ENCODE measurements at places on chromosomes 4 and X. TPM values are rescaled to one million over a fixed set of nuclear protein-coding genes. Genes with fewer than 3 reads are reported as not detected.
A peak's percentile ranks its signal among the peaks of the same experiment; 100 is the strongest.

GRCh38 chrX:3377560-3377959 lies 31.1 kb upstream of the MXRA5 start:
- no peak for DNase-seq

Gene CXCR3
- not detected for total RNA-seq

- no peak for DNase-seq
Measured at GRCh38 chr4:184359888-184360287, 114.5 kb downstream of the IRF2 start.

DNA sequence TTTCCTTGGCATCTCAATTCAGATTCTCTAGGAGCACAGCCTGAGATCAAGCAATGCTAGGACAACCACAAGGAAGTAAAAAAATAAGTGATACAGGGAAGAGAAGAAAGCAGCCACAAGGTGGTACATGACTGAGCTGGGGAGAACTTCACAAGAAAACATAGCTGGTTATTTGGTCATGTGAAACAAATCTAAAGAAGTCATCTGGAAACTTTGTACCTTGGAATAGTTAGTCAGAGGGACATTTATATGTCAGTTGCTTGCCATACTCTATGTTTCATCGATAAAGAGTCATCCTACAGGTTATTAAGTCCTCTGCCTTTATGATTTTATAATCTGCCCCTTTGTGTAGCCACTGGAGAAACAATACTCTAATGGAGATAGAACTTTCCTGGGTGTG lies 575.1 kb downstream of the IL15 start:
- no peak for DNase-seq

- DNase-seq: no peak
Measured at GRCh38 chr4:163614866-163615265, 120.4 kb downstream of the TMA16 start.

GRCh38 chrX:124504111-124504983 lies 158.0 kb downstream of the SH2D1A start:
- no peak for DNase-seq

GRCh38 chr4:107255596-107255995 lies 219.5 kb upstream of the DKK2 start:
- no peak for DNase-seq

DNA sequence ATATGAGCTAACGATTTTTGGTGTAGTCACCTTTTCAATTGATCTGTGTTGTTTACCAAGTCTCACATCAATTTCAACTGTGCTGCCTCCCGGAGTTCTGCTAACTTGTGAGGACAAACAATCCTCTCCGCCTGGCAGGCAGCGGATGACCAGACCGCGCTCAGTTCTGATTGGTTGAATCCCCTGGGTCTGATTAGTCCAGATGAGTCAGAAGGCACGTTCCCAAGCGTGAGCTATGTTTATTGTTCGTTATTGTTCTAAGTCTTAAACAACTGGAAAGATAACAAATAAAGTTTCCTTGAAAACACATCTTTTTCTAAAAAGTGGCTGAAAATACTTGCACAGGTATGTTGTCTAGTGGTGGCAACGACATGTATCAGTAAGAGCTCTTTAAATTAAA lies 37.9 kb upstream of the TRPC3 start:
- no peak for DNase-seq

DNA sequence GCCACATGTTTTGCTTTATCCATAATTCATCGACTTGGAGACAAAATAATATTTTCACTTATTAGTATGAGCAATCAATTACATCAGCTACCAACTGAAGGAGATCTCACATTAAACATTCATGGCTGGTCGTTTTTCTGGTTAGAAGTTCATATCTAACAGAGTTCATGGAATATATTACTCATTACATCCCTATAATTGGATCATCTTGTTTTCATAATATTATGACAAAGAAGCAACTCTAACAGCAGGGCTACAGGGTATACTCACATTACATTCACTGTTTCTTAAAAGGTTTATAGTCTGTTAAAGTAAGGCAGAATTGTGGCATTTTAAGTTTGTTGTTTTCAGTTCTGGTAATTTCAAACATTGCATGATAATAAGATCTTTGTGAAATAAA lies 33.0 kb downstream of the GSTCD start:
- DNase-seq: no peak

GRCh38 chrX:47849778-47850177 lies 13.1 kb downstream of the ZNF81 start:
- no peak for DNase-seq

DNA sequence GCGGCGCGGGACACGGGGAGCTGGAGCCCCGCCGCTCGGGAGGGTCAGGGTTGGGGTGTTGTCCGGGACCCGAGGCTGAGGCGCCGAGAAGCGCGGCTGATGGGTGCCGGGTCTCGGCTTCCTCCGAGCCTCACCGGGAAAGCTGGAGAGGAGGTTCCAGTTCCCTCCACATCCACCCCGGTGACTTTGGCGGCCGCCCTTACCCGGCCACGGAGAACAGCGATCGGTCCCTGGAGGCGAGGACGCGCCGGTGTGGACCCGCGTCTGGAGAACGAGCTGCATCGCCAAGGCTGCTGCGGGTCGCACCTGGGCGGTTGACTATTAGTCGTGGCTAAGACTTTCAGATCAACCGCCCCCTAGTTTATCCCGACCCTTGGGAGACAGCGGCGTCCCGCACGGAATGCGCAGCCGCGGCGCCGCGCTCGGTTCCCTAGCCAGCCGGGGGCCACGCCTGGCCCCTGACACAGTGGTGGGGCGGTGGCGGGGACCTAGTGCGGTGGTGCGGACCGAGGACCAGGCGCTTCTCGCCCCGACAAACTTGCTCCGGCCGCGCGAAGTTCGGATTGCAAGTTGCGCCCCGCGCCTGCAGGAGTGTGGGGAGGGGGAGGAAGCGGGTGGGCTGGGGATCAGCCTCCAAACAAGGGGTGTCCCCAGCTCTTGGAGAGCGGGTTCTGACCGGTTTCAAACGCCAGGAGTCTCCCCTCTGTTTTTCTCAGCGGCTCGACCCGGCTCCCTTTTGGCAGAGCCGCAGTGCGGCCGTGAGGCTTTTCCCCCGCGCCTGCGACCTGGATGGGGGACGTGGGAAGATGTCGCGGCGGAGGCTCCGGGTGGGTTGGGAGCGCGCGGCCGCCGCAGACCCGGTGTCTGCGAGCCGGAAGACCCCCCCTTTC lies 568 bp downstream of the FHDC1 start:
- DNase-seq: no peak

- no peak for DNase-seq
Measured at GRCh38 chrX:126770179-126770578, 49.4 kb upstream of the PRR32 start.

Gene TMEM175
- 23.6 TPM for total RNA-seq

DNA sequence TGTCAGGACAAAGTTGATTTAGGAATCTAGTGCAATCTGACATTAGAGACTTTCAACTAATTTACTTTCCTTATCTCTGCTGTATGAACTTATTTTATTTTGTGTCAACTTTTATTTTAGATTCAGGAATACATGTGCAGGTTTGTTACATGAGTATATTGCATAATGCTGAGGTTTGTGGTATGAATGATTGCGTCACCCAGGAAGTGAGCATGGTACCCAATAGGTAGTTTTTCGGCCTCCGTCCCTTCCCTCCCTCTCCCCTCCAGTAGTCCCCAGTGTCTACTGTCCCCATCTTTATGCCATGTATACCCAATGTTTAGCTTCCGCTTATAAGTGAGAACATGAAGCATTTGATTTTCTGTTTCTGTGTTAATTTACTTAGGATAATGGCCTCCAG lies 68.7 kb upstream of the TEX13D start:
- DNase-seq: no peak

DNA sequence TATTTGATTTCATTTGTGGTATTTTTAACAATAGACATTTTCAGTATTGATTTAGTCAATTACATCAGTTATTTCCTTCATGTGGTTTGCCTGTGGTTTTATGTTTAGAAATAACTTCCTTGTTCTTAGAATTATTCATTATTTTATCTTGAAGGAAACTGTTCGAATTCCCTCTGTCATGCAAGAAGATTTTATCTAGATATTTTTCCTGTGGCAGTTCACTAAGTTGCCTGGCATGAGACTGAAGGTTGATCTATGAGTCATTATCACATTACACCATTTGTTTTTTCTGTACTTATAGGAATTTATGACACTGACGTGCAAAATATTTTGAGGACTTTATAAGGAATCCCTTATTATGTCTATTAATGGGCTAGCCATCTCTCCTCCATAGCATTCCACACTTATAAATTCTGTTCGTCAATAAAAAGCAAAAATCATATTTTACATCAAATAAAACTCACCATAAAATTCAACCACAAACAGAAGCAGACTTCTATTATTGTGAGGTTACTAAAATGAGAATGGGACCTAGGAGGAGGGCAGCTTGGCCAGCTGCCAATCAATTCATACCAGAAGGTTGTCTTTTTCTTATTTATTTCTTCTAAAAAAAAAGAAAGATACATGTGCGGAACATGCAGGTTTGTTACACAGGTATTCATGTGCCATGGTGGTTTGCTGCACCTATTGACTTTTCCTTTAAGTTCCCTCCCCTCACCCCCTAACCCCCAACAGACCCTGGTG lies 179.0 kb downstream of the KCNIP4 start:
- no peak for DNase-seq

GRCh38 chrX:679291-679979 lies 48.8 kb downstream of the SHOX start:
- no peak for DNase-seq

Gene CT45A1
- not detected for total RNA-seq

DNA sequence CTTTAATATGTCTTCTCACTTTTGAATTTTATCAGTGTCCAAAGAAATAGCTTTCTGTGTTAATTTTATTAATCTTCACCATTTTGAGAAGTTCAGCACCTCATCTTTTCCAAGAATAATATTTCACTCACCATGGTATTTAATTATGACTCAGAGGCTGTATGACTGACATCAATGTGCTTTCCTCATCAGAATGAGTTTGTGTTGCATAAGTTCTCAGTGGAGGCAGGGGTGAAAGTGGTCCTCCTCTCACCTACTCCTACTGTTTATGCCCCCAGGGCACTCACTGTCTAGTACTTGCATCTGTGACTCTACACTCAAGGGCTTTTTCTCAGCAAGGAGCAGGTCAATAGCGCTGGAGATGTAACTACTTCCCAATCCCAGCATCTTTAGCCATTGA lies 905.3 kb upstream of the INTU start:
- DNase-seq: no peak

Gene SLC16A2
- total RNA-seq: 3.3 TPM

Gene RAB33A
- not detected for total RNA-seq

DNA sequence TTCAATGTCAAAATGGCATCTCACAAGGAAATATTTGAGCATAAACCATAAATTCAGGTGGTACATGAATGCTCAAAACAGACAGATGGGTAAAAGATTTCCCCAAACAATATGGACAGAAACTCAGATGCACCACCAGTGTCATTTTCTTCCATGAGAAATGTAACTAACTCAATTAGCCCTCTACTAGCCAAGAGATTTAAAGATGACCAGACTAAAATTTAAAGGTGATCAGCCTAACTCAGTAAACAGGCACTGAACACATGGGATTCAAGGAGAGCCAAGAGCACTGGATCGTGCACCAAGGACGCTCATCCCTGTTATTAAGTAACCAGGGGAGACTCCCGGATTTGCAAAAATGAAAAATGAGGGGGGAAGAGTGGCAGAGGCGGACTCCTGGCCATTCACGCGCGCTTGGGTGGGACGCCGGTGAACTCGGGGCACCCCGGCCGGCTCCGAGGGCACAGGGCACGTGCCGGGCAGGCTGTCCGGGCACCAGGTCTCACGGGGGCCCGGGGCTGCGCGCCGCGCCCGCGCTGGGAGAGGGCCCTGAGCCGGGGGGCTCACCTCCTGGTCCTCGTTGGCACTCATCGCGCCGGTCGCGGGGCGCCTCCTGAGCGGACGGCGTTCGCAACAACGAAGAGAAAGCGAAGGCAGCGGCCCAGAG lies 490 bp downstream of the RWDD4 start:
- DNase-seq: no peak

Gene SPIN4
- 3.9 TPM for total RNA-seq

DNA sequence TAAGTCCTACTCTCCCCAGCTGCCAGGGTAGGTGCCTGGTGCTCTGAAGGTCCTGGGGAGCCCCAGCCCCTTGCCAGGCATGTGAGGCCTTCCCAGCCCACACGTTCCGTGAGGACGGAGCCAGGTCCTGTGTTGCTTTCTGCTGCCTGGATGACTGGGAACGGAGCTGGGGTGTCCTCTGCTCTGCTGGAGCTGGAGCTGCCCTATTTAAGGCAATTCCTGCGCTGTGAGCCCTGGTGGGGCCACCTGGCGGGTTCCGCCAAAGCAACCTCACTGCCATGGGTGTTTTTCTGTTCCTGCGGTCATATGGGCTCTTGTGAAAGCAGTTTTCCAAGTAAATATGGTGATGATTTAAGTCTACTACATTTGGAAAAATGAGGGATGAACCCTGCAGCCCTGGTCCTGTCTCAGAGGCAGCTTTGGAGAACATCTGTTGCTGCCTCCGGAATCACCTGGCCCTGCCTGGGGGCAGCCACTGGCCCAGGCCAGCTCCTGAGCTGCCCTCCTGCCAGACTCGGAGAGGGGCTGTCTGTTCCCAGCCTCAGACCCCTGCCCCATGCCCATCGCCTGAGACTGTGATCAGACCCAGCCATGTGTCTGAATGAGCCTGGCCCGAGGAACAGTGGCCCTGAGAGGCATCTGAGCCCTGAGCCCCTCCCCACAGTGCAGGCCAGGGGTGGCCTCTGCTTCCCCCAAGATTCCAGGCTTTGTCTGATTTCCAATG lies 33.2 kb downstream of the FGFRL1 start:
- DNase-seq: no peak

Gene JAKMIP1
- total RNA-seq: not detected

Gene KIAA1210
- 0.11 TPM for total RNA-seq

DNA sequence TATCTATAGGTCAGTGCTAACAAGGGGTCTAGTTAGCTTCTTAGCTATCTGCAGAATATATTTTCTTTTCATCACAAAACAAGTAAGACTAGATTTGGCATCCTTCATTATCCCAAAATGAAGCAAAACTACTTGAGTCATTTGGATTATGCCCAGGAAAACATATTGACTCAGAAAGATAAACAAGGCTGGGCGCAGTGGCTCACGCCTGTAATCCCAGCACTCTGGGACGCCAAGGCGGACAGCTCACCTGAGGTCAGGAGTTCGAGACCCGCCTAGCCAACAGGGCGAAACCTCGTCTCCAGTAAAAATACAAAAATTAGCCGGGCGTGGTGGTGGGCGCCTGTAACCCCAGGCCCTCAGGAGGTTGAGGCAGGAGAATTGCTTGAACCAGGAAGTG lies 18.0 kb upstream of the MND1 start:
- peak; percentile 70 for DNase-seq

Measured in lower leg skin (tissue), 4 donors.